Tongue (tissue), 3 donors: ENCODE measurements at places on chromosomes 11 and 22. TPM values are rescaled to one million over a fixed set of nuclear protein-coding genes. Genes with fewer than 3 reads are reported as not detected.
A peak's percentile ranks its signal among the peaks of the same experiment; 100 is the strongest.

The LZTR1 gene
- 38.3 TPM for total RNA-seq

The ADM gene
- total RNA-seq: 51.2 TPM

The RIC3 gene
- total RNA-seq: 5.7 TPM

The CD81 gene
- 377 TPM for total RNA-seq

DNA sequence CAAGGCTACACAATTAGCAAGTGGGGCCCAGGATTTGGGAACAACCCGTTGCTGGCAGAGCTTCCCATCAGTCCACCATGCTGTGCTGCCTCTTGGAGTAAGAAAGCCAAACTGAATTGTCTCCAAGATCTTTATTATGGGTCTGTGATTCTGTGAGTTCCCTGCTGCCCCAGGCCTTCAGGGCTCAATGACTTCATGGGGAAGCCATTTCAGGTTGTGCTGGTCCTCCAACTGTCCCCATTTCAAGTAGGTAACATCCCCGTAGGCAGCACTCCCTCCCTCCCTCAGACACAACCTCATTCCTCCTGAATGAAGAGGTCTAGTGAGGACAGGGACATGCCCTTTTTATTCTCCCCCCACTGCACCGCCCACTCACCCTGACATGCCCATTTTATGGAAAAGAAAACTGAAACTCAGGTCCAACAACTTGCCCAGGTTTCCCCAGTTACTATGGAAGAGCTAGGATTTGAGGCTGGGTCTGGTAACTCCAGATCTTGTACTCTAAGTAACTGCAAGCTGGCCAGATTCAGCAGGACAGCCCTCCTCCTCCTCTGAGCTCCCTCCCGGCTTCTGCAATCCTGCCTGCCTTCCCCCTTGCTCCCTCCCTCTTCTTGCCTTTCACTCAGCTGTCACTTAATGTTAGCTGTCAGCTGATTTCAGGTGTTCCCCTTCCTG, 8.2 kb upstream of the YWHAH start:
- DNase-seq: no peak

The LDLRAD3 gene
- total RNA-seq: 10.9 TPM

The HPX gene
- total RNA-seq: 0.31 TPM

DNA sequence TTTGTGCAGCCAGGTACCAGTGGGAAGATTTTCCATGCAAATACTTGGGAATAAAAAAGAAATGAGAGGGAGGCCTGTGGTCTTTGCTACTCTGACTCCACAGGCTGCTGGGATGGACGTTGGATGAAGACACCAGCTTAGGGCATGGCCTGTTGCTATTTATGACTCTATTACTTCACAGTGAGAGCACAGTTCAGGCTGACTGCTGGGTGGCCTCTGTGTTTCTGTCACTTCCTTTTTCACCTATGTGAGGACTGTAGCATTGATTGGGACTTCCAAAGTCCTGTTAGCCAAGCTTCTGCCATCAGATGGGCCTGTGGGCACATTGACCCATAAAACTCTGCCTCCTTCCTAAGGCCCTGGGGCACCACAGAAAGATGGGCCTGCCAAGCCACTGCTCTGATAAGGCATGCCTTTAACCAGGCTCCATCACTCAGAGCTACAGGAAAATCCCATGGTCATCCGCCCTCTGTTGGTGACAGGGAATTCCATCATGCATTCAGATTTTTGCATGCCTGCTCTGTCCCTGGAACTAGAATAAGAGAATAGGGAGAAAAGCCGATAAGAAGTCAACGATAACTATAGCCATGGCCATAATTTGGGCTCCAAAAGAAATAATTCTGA, 64.6 kb downstream of the KCNJ1 start:
- DNase-seq: peak; percentile 25

DNA sequence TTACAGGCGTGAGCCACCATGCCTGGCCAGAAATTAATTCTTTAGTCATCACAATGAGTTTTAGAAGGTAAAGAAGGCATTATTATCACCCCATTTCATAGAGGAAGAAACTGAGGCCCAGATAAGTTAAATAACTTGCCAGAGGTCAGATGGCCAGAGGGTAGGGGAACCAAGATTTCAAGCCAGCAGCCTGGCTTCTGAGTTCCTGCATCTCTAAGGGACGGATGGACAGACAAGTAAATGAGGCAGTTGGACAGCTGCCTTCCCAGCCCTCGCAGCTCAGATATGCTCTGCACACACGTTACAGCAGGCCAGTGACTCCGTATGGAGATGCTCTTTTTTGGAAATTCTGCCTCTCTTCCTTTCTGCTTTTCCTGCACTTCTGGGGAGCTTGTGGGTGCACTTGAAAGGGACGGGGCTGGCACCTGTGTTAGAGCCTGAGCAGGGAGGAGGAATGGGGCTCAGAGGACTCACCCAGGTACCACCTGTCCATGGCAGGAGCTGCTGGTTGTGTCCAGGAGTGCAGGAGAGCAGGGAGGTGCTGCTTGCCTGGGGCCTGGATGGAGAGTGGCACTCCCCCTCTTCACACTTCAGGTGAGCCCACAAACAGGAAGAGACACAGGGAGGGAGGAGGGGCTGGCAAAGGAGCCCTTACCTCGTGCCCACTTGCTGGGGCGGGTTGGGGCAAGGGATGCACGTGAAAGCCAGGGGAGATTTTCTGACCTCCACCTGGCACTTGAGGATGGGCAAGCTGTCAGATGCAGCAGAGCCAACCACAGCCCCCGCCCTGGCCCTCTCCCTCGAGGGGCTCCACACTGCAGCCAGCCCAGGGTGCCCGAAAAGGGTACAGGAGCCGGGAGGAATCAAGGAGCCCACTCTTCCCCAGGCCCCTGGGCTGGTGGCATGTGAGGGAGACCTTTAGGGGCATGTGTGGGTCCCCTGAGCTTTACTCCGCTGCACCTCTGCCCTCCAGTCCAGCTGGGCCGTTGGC, 3.3 kb upstream of the FXYD2 start:
- DNase-seq: no peak

The LRRC56 gene
- total RNA-seq: 2.1 TPM

DNA sequence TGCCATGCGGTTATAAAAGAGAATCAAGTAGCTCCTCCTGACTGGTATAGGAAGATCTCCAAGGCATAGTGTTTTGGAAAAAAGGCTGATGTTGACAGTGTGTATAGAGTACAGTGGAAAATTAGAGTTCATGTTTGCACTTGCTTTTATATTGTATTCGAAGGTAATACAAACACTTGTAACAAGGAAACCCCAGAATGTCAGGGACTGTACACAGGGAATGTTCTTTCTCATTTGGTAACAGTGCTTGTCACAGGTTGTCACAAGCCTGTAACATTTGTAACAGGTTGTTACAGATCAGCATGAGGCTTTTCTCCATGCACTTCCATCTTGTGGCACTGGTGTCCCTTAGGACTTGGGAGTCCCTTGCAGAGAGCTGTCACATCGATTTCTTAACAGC, 64.0 kb downstream of the GRK3 start:
- peak; percentile 39 for DNase-seq

DNA sequence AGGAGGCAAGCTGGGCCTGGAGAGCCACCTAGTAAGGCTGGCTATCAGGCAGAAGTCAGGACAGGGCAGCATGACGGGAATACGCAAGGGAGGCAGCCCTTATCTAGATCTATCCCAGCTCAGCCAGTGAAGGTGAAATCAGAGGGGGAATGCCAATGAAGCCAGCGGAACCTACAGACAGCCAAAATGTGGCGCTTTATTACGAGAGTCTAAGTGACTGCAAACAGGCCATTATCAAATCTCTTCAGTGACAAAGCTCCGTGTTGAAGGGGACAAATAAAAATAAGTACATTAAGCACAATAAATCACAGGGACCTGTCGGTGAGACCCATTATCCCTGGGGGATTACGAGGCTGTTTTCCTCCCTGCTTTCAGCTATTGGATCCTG, 22.8 kb downstream of the LARGE1 start:
- no peak for DNase-seq

DNA sequence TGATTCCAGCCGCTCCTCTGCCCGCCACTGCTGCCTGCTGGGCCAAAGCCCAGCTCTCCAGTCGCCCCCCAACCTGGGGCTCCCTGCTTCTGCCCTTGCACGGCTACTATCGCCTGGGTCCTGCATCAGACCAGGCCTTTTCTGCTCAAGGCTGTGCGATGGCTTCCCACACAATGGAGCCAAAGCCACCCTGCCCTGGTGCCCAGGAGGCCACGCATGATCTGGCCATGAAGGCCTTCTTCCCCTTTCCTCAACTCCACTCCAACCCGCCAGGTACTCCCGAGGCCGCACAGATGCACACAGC, 45.8 kb downstream of the SGSM3 start:
- DNase-seq: no peak

GRCh38 chr22:27472975-27473374, 328.6 kb downstream of the MN1 start:
- DNase-seq: no peak

DNA sequence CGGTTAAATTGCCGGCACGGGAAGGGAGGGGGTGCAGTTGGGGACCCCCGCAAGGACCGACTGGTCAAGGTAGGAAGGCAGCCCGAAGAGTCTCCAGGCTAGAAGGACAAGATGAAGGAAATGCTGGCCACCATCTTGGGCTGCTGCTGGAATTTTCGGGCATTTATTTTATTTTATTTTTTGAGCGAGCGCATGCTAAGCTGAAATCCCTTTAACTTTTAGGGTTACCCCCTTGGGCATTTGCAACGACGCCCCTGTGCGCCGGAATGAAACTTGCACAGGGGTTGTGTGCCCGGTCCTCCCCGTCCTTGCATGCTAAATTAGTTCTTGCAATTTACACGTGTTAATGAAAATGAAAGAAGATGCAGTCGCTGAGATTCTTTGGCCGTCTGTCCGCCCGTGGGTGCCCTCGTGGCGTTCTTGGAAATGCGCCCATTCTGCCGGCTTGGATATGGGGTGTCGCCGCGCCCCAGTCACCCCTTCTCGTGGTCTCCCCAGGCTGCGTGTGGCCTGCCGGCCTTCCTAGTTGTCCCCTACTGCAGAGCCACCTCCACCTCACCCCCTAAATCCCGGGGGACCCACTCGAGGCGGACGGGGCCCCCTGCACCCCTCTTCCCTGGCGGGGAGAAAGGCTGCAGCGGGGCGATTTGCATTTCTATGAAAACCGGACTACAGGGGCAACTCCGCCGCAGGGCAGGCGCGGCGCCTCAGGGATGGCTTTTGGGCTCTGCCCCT, 529 bp upstream of the CCND1 start:
- DNase-seq: no peak

The C22orf23 gene
- not detected for total RNA-seq

DNA sequence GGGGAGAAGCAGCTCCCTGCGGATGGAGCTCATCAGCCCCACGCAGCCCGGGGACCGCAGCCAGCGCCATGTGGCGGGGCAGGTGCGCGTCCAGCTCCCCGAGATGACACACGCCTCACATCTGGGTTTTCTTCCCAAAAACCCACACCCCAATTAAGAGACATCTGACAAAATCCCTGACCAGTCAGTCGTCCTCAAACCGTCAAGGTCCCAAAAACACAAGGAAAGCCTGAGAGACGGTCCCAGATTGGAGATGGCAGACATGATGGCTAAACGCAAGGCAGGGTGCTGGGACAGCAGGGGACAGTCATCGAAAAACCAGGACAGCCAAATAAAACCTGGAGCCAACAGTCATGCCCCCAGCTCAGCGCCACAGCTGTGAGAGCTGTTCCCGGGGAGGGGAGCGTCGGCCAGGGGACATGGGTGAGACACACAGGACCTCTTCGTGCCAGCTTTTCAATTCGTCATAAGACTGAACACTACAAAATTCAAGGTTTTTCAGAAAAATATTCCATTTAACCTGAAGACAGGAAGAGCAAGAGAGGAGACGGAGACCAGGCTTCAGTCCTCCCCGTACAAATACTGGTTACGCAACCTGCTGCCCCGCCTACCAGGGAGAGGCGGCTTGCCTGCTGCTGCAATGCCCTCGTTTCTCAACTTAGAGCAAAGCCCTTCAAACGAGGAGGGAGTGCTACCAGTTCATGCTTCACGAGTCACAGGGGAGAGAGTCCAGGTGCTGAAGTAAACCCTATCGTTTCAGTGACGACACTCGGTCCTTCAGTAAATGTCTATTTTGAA, 10.5 kb downstream of the TOLLIP start:
- DNase-seq: peak; percentile 72

The APOBEC3G gene
- 6.6 TPM for total RNA-seq

The MIOX gene
- not detected for total RNA-seq

- no peak for DNase-seq
These were observed 58.4 kb downstream of the THAP12 start for GRCh38 chr11:76322540-76322939.

GRCh38 chr11:126165757-126166156, 45.7 kb downstream of the RPUSD4 start:
- peak; percentile 81 for DNase-seq

DNA sequence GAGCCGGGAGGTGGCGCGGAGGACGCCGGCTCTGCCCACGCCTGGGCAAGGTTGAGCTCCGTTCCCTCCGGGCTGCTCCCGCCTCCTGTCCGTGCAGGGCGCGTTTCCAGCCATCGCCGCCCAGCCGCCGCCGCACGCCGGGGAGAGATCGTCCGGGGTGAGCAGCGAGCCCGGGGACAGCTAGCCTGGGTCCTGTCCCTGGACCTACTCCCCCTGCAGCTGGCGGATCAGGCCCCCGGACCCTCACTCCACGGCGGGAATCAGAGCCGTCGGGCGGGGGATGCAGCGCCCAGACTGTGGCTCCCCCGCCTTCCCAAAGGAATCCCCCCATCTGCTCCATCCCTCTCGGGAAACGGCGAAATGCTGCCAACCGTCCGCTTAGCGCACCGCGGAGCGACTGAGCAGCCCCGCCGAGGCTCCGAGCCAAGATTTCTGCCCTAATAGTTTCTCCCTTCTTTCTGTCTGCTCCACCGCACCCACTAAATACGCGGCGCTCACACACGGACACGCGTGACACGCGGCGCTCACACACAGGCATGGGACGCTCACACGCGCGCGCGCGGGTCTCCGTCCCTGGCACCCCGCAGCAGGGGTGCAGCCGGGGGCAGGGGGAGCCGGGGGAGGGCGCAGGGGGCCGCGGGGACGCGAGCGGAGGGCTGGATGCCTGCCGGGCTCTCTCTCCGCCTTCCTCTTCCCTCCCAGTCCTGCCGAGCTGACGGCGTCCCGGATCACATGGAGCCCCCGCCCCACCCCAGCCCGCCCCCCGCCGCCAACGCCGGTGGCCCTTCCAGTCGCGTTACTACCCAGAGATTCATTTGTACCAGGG, at the start of gene KCNJ5:
Gene KCNJ5, plus strand, starts transcription at position 814 of the 826 bp plus-strand sequence. CDS start 19,918 bp downstream, outside the sequence.
- peak; percentile 64 for DNase-seq

DNA sequence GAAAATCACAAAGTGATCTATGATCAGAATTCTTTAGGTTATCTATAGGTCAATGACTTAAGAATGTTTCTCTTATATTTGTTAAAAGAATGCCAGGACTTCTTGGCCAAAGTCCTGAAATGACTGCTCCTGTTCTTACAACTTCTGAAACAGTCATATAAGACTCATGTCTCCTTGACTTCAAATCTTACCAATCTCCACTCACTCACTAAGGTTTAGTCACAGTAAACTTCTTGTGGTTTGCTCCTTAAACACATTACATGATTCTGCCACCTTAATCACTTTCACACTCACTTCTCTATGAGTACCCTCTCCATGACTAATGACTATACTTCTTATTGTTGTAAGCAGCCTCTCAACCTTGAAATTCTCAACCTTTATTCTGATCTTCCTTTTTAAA, 648.7 kb upstream of the CCDC179 start:
- no peak for DNase-seq

The HPS5 gene
- 24.3 TPM for total RNA-seq

The CBLIF gene
- total RNA-seq: not detected

DNA sequence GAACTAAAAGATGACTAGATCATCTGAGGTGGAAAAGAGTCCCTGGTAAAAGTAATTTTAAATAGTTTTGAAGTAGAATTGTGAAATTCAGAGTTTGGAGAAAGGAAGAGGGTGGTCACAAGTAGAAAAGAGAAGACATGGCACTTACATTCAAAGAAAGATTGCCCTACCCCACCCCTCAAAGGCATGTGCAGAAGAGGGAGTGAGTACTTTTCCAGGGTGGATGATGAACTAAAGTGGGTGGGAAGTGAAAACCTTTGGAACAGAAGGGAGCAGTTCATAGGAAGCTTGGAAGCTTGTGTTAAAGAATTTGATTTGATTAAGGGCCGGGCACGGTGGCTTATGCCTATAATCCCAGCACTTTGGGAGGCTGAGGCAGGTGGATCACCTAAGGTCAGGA, 23.6 kb downstream of the SREBF2 start:
- no peak for DNase-seq
